ENCODE measurements at places on chromosomes 7 and 10.

DNA sequence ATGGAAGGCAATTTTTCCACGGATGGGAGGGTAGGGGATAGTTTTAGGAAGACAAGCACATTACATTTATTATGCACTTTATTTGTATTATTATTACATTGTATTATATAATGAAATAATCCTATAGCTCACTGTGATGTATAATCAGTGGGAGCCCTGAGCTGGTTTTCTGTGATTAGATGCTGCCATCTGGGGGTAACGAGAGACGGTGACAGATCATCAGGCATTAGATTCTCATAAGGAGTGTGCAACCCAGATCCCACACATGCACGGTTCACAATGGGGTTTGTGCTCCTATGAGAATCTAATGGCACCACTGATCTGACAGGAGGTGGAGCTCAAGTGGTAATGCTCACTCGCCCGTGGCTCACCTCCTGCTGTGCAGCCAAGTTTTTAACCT is 103.9 kb upstream of the STK17A start:
- no peak for DNase-seq

- DNase-seq, result no peak
These were observed 55.1 kb downstream of the ANKMY2 start for GRCh38 chr7:16590424-16590823.

DNA sequence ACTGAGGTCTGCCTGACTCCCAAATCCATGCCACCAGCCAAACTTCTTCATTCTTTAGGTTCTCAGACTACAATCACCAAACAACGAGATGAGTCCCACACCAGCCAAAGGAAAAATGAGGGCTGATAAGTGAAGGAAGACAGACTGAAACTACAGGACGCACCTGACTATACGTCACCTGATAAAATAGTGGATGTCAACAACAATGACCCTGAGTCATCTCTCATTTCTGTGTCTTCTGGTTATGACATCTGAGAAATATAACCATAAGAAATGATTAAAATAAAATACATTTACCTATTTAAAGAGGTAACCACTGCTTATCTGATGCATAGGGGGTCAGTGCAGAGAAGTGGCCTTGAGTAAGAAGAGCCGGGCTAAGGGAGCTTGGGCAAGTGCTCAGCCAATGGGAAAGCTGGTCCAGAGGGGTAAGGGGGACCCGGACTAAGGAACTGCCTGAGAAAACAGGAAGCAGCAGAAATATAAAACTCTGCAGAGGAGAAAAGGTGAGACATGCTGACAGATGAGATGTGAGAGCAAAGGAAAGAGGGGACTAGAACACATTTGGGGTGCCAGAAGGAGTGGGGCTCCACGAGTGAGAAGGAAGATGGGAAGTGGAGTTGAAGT is 51.8 kb downstream of the HIPK2 start:
- DNase-seq, result no peak

- no peak for DNase-seq
These were observed at the start of gene PTPN12 for GRCh38 chr7:77537136-77537777. Gene PTPN12, plus strand, starts transcription at chr7:77537295. Its CDS starts 252 bp downstream, at chr7:77537547.

DNA sequence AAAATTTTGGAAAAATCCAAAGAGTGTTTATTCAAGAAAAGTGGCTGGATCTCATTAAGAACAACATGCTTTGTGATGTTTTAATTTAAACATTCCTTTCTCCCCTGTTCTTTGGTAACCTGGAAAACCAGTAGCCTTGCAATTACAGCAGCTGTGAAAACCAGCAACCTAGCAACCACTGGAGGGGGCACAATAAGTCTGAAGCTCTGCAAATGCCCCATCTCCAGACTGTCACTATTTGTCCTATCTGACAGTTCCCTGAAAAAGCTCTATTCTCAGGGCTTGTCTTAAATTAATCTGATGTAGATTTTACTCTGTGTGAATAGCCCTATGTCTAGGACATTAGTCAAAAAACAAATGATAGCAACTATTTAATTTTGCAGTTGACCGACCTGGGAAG is 137.6 kb upstream of the THSD7A start:
- no peak for DNase-seq

- no peak for DNase-seq
These were observed 33.2 kb downstream of the STK31 start for GRCh38 chr7:23743226-23743625.

DNA sequence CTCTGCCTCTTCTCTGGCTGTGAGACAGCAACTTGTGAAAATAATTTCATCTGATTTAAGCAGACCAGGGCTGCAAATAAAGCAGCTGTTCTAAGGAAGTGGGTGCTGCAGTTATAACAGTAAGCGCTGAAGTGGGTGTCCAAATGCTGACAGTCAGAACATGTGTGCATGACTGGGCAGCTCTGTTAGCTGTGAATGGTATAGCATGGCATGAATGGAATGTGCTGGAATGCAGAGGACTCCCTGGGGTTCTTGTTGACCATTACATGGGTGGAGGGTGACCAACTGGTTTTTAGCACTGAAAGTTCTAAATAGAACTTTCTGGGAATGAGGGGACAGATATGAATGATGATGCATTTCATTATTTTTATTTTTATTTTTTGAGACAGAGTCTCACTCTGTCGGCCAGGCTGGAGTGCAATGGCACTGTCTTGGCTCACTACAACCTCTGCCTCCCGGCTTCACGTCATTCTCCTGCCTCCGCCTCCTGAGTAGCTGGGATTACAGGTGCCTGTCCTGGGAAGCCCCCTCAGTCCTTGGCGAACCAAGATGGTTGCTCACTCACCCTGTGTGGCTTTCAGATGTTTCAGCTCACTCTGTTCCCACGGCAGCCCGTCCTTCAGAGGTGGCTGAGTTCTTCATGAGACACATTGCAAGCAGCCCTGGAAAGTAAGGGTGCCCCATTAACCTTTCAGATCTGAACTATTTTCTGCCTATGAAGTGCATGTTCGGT is 319.8 kb upstream of the PHYHIPL start:
- peak; percentile 96 for DNase-seq

GRCh38 chr7:140176122-140176701 is 571 bp downstream of the KDM7A start:
- no peak for DNase-seq

GRCh38 chr7:99451936-99452335 is 13.2 kb downstream of the CPSF4 start:
- DNase-seq, result no peak

GRCh38 chr10:122052701-122053100 is 63.7 kb downstream of the TACC2 start:
- no peak for DNase-seq

- no peak for DNase-seq
These were observed 34.0 kb downstream of the SMKR1 start for GRCh38 chr7:129536323-129536722.

- no peak for DNase-seq
These were observed 7.2 kb upstream of the ACTR3B start for GRCh38 chr7:152752200-152752912.

DNA sequence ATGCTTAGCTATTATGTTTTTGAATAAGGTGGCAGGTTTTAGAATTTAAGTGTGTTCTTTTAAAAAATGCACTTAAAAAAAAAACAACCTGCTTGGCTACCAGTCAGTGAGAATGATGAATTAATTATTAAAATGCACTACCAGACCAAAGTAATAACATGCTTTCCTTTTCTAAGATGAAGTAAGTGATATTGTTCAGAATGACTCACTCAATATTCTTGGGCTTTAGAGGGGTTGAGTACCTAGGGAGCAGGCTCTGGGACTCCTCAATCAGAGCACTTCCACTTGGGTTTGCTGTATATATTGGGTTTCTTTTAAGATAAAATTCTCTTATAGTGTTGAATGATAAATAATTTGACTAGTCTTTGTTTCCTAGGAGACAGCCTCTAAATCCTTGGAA is 8.6 kb downstream of the STAM start:
- no peak for DNase-seq

- DNase-seq, result no peak
These were observed 43.5 kb upstream of the CHST3 start for GRCh38 chr10:71920540-71921323.

GRCh38 chr10:125236091-125236490 is 75.7 kb upstream of the CTBP2 start:
- DNase-seq, result no peak

- DNase-seq, result no peak
These were observed 40.3 kb downstream of the CELF2 start for GRCh38 chr10:11057994-11058393.

DNA sequence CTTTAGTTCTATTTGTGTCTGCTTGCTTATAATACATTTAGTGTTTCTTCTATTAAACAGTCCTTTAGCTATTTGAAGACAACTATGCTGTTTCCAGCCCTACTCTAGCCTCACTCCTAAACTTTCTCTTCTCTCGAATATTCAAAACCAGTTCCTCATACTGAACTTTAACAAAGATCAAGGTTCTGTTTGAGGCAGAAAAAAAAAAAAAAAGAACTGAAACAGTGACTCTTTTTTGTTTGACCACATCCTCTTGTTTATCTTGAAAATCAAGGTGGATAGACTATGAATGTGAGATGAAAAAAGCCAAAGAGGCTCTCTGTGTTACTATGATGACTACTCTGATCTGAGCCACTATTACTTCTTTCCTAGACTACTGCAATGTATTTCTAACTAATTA is 154.3 kb downstream of the ZNF365 start:
- DNase-seq, result no peak

DNA sequence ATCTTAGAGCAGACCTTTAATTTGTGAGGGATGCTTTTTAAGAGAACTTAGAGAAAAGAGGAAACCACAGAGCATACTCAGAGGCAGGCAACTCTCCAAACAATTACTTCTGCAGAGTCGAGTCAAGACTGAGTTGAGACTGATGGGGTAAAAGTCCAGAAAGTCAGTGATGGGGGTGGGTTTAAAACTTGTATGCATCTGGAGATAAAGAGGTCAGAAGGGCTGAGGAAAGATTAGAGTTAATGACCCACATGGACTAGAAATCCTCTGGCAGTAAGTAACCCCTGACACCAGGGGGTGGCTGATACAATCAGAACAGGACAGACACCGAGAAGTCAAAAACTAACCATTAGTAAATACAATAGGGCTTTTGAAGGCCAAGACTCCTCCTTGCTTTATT is 42.4 kb upstream of the SEPTIN7 start:
- no peak for DNase-seq

GRCh38 chr7:113784316-113784715 is 134.5 kb downstream of the PPP1R3A start:
- no peak for DNase-seq

DNA sequence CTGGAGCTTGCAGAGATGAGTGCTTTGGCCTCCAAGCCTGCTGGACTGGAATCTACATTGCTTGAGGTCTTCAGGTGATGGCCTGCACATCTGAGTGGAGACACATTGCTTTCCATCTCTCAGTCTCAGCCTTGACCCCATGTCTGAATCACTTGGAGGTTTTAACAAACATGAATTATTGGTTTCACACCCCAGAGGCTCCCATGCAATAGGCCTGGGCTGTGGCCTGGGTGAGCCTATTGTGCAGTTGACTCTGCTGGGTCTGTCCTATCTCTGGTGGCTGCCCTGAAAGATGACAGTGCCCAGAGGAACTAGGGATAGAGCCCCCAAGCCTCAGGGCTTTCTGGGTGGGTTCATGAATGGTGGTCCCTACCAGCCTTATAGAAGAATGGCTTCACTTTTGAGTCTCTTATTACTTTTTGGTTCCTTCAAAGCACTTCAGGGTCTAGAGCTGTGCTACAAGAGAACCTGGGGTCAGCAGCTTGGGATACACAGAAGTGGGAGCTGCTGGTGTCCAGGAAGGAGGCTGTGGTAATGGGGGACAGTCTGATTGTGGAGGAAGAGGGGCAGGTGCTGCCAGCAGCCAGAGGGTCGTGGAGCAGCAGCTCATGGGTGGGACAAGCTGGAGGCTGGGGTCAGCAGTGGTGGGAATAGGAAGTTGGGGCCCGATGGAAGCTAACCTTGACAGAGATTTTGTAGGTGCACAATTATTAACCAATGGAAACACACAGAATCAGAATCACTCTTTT is 5.5 kb downstream of the RAMP3 start:
- no peak for DNase-seq

GRCh38 chr10:13184730-13185514 is 23.6 kb downstream of the MCM10 start:
- no peak for DNase-seq

DNA sequence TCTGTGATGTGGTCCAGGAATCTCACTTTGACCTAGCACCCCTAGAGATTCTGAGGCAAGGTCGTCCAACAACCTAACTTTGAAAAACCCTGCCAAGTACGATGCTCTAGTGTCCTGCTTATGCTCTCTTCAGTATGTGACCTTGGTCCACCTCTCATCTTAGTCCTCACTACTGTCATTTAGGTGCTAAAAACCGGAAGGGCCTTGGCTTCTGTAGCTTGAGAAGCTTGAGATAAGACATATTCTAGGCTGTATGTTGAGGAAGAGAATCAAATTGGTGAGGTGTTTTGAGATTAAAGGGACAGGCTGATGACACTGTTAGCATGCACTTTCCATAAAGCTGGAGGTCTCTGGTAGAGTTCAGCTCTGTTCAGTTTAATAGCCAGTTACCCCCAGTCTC is 57.0 kb upstream of the MTPN start:
- DNase-seq, result no peak

- no peak for DNase-seq
These were observed 208.6 kb downstream of the SKAP2 start for GRCh38 chr7:26655781-26656180.

DNA sequence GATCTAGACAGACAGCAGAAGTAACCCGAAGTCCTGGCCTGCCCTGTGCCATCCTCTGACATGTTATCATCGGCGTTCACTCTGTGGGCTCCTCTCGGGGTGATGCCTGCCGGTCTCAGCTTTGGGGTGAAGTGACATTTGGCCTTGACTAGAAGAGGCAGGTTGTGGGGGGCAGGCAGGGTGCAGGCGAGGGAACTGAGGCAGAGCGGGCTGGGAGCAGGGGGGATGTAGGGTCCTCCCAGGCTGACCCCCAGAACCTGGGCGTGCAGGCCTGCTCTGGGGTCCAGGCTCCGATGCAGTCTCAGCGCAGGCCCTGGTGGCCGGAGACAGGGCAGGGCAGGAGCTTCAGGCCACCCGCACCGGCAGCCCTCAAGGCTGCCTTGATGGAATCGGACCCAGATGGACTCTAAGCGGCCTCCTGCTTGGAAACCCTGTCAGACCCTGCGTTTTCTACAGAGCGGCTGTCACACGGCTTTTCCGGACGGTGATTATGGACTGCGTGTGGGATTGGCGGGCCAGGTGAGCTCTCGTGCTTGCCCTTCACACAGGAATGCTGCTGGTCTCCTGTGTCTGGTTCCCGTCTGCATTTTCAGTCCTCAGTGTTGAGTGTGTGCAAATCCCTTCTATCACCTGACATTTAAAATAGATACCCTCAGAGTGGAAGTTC is 842 bp upstream of the JAKMIP3 start:
- no peak for DNase-seq
